NCI-H460 (cell line): ENCODE measurements at places on chromosomes 16 and 17. TPM values are rescaled to one million over a fixed set of nuclear protein-coding genes. Genes with fewer than 3 reads are reported as not detected.

DNA sequence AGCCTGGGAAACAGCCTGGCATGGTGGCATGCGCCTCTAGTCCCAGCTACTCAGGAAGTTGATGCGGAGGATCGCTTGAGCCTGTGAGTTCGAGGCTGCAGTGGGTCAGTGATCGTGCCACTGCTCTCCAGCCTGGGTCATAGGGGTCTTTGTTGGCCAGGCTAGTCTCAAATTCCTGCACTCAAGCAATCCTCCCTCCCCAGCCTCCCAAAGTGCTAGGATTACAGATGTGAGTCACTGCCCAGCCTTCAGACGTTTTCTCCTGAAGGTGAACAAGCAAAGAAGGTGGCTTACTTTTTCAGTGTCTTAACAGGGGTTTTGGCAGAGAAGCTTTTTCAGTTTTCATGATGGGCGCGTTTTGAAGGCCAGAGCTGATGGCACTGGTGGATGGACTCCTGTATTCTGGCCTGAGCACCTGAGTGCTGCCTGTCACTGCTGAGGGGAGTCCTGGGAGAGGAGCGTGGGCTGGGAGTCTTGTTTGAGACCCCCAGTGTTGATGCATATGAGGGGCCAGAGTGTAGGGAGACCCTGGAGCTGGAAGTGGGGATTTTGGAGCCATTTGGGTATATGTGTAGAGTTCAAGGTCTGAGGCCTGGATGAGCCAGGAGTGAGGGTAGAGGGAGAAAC is 41.4 kb downstream of the FOXK2 start:
- DNase-seq: no peak

GRCh38 chr17:40724656-40725055 is 21.1 kb upstream of the KRT24 start:
- DNase-seq: no peak

DNA sequence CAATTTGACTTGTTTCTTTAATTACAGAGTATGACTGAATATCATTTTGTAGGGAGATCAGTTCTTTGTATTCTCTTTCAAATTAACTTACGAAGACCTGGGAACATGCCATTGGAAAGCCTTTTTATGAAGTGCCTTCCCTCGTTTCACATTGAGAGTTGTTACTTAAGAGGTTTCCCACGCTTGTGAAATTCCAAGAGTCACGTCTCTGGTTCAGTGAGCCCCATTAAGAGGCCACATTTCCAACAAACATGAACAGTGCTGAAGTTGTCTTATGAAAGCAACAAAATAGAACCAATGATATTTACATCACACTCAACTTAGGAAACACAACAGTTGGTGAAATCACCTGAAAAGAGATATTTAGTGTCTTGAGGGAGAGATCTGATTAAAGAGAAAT is 334.1 kb downstream of the TOX3 start:
- DNase-seq: no peak

GRCh38 chr17:17343160-17343735 is 40.1 kb downstream of the NT5M start:
- DNase-seq: no peak

GRCh38 chr17:74748529-74749278 is at the start of gene NHERF1:
NHERF1 (plus strand) TSS chr17:74748628; CDS start chr17:74748847, 219 bp downstream.
- peak; percentile 91 for DNase-seq

The TMEM11 gene
- 26.1 and 27.0 TPM in 2 replicates for total RNA-seq

The ITFG1 gene
- 86.4 and 89.7 TPM in 2 replicates for total RNA-seq

The STH gene
- not detected in 2 replicates for total RNA-seq
